ENCODE measurements at places on chromosomes 5 and 9. TPM values are rescaled to one million over a fixed set of nuclear protein-coding genes. Genes with fewer than 3 reads are reported as not detected.

Gene AFAP1L1
- 1.7 TPM for polyA plus RNA-seq

Gene B4GALT7
- 44.6 TPM for polyA plus RNA-seq

Gene GABRA6
- not detected for polyA plus RNA-seq

Gene GLDC
- 1.2 TPM for polyA plus RNA-seq

Gene OSMR
- 5.5 TPM for polyA plus RNA-seq

Gene PCDHGA3
- 0.52 TPM for polyA plus RNA-seq

DNA sequence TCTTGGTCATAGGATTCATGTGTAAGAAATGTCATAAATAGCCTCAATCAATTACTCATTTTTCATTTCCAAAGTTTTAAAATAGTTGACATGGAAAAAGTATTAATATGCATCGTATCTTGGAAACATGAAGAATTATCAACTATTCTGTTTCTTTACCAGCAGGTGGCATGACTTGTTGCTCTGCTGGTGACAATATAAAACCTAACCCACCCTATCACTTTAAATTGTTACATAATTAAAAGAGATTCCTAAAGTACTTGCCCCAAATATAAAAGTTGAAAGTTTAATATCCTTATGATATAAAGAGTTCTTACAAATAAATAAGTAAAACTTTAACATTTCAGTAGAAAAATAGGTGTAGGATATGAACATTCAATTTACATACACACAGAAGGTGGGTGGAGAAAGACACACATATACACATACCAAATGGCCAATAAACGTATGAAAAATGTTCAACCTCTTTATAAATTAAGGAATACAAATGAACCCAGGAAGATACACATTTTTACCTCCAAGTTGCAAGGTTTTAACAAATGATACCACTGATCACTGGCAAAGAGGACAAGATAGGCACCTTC, 30.6 kb downstream of the MAP1B start:
- DNase-seq, result no peak

DNA sequence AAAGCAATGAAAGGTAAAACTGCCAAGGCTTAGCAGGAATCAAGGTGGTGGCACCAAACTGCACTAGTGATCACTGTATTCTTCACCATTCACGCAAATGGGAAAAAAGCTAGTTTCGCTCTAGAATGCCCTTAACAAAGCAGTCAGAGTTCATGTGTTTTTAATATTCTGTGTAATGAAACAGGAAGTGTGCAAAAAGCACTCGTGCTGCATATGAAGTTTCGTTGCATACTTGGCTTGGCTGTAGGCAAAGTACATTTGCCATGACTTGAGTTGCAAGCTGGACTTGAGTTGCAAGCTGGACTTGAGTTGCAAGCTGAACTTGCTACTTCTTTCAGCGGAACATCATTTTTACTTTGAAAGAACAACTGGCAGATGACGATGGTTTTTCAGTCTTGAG, 55.4 kb downstream of the FOXI1 start:
- no peak for DNase-seq

GRCh38 chr5:56281489-56282165, 48.5 kb upstream of the ANKRD55 start:
- no peak for DNase-seq

DNA sequence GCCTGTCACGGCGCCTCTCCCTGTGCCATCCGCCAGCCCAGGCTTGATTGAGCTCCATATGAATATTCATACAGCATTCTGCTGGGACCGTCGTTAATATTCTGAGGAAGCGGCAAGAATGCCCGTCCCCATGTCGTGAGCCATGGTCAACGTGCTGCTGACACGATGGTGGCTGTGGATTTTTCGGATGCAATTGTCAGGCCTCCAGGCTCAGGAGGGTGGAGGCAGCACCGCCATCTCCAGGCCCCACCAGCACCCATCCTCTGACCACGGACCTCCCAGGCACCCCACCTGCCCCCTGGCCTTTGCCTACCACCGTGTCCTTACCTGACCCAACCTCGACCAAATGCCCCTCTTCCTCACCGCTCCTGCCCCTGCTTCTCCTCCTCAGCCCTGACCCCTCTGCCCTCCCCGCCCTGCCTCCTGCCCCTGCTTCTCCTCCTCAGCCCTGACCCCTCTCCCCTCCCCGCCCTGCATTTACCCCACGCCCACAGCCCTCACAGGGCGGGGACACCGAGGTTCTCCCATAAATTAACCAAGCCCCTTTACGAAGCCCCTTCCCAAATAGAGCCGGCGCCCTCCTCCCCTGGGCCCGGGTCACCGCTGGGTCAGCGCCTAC, 9.9 kb downstream of the TMEM250 start:
- DNase-seq, result no peak

DNA sequence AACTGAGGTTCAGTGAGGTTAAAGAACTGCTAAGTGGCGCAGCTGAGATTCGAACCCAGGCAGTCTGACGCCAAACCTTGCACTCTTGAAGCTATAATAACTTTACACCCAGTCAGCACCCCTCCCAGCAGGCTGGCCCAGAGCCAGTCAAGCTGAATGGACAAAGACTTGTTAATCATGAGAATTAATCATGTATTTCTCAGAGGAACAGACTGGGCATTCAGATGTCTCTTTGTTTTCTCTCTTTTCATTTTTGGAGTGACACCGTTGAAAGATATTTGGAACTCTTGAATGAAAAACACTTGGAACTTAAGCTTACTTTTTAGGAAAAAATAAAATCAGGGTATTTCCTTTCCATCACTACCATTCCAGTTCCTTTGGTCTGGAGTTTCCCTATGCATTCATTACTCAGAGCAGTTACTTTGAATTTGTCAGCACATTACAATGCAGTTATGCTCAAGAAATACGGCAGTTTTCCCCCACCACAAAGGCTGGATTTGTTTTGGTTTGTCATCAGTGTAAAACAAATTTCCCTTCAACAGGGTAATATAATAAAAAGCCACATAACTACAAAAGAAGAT, 22.6 kb upstream of the MAMDC2 start:
- DNase-seq, result no peak
